ENCODE measurements at places on chromosomes 7 and 10.

DNA sequence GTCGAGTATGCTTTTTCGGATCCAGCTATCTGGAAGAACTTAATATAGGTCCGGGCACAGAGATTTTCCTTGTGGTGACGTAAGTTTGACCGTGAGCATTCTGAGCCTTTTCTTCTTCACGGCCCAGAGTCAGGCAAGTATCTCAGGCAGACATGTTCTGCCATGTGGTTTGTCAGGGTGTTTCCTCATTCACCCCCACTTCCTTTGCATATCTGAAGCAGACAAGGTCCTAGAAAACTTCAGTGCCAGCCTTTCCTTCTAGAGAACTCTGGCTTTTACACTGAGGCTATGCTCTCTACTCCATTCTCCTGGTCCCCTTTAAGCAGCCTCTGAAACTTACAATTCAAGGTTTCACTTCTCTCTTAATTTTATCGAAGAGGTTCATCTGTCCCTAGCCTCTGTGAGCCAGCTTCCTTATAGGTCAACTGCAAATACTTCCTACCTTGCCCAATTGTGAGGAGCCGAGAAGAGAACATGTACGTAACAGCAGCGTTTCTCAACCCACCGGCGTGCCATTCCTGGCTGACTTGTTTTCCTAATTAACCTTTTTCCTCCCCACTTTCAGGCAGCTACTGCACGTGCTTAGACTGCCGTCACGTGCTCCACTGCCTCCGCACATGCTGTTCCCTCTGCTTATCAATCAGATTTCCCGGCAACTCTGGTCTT, 47.3 kb downstream of the CDCA7L start:
- no peak for DNase-seq

DNA sequence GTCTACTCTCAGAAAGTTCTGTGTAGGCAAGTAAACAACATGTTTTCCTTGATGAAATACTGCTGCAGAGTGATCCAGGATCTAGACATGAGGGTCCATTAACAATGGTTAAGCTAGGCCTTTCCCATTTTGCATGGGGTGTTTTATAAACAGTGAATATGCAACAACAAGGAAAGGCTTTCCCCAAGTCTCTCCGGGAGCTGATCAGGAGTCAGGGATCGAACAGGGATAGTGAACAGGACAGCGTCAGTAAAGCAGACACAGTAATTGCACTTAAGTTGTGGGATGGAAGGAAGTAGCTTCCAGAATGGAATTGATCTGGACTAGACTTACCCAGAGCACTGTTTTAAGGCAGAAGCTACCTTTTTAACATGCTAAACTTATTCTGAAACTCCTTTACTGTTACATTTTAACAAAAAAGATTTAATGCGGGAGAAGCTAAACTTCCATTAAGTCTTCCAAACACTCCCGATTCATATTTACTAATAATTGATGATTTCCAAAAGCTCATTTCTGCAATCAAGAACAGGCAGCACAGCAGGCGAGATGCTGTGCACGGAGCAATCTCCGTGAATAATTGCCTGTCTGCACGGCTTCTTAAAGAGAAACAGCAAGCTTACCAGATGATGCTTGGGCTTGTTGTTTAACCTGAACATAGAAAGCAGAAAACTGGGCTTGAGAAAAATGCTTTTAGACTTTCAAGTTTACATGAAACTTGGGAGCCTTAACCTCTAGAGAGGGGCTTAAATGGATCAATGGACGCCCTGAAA, 50.3 kb upstream of the DOCK1 start:
- DNase-seq, result no peak

DNA sequence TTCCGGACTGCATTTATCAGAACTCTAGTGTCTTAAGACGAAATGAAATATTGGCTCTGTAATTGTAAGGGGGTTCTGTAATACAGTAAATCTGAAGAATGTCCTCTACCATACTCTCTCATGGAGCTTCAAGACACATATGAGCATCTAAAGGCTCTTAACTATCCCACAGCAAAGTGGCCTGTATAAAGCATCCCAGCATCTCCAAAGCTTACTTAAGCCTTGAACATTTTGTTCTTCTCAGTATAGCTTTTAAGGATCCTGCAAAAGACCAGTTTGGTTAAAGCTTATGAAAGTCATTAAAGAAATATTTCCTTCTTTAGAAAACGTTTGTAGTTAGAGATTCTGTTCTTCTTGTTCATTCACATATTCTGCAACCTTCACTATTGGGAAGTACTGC, 75.1 kb downstream of the HGF start:
- no peak for DNase-seq

GRCh38 chr7:2482725-2483451, 6.7 kb upstream of the GRIFIN start:
- no peak for DNase-seq

DNA sequence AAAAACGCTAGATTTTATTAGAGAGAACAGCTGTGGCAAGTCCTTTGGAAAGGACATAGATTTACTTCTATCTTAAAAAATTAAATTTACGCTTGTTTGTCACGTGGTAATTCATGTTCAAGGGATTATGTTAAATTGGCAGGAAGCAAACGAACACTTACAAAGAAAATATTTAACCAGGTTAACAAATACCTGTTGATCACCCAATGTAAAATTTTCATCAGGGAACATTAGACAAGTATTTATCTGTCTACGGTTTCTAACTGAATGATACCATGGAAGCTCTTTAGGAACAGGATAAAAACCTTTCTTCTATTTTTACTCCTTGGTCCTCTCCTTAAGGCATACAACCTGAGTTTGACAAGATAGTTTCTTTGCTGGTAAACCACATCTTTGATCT, 122.2 kb downstream of the NOC3L start:
- DNase-seq, result no peak

- DNase-seq, result no peak
These were observed 28.9 kb upstream of the SVIL start for GRCh38 chr10:29663718-29664117.
